Sigmoid colon (tissue), 7 donors: ENCODE measurements at places on chromosomes 12 and 14.

DNA sequence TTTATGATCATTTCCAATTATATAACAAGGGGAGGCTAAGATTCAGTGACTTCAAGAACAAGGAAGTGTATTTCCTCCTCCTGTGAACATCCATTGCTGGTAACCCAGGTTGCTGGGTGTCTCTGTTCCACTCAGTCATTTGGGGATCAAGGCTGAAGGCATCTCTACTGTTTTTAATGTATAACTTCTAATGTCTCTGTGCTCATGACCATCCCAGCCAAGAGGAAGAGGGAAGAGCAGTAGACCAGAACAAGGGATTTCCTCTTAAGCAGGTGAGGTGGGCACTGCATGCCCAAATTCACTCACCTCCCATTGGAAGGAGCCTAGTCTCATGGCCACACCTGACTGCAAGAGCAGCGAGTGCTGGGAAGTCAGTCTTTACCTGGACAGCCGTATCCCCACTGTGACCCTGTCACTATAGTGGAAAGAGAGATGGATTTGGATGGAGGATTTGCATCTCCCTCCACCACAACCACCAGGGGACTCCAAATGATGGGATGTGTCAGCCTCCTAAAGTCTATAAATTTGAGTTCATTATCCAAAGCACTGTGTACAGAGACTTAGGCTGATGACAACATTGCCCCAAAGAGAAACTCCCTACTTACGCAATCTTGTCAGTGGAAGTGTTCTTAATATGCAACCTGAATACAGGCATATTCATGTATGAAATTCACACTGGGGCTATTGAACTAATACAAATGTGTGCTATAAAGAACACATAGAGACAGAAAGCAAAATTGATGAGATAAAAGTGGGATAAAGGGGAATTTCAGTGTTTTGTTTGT is 368.7 kb downstream of the TMEM132D start:
- H3K36me3 ChIP-seq = no peaks in the 10 kb centered on the region
- DNase-seq = no peak
- no peak overlapping the region for H3K4me3 ChIP-seq
- no peaks in the 10 kb centered on the region for H3K27me3 ChIP-seq
- no peaks in the 10 kb centered on the region for H3K4me1 ChIP-seq

GRCh38 chr14:77892381-77892871 is 92.5 kb downstream of the ADCK1 start:
- no peak overlapping the region for H3K27ac ChIP-seq
- DNase-seq = no peak
- no peak overlapping the region for H3K4me3 ChIP-seq
- H3K4me1 ChIP-seq = no peaks in the 10 kb centered on the region
- H3K36me3 ChIP-seq = no peaks in the 10 kb centered on the region

DNA sequence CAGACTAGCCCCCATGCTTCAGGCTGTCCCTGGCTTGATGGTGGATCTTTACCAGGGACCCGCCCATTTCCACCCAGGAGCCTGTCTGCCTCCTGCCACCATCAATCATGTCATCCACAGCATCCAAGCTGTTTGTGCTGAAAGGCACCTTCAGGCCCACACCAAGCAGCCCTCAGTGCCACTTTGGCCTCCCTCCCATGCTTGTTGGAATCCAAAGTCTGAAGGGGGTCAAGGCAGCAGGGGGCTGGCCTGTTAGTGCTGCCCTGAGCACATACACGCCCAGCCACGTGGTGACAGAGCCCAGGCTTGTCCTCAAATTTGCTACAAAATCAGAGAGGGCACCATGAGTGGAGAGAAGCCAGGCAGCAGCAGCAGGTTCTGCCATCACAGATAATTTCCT is 1146.8 kb downstream of the FSCB start:
- no peaks in the 10 kb centered on the region for H3K36me3 ChIP-seq
- DNase-seq = peak; percentile 21
- no peak overlapping the region for H3K4me3 ChIP-seq
- no peak overlapping the region for H3K27ac ChIP-seq
- no peaks in the 10 kb centered on the region for H3K4me1 ChIP-seq
- no peaks in the 10 kb centered on the region for H3K27me3 ChIP-seq

DNA sequence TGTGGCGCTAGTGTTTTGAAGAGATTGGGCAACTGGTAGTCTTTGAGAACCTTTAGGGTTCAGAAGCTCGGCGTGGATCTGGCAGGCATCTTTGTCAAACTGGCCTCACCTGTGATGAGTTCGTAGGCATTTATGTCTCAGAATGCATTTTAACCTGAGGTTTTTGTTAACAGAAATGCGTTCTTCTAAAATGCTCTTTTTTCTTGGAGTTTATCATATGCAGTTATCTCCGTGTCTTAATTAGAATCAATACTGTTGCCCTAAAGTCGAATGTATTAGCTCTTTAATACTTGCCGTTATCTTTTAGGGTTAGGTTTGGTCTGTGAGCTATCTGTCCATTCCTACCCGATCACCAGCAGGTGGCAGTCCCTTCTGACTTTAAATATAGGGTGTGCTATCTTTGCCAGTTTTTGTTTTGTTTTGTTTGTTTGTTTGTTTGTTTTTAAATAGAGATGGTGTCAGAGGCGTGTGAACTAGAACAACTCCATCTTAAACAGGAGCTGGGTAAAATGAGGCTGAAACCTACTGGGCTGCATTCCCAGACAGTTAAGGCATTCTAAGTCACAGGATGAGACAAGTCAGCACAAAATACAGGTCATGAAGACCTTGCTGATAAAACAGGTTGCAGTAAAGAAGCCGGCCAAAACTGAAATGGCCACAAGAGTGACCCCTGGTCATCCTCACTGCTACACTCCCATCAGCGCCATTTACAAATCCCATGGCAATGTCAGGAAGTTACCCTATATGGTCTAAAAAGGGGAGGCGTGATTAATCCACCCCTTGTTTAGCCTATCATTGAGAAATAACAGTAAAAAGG is 1.4 kb downstream of the ATF1 start:
- no peaks in the 10 kb centered on the region for H3K27me3 ChIP-seq
- DNase-seq = no peak
- H3K27ac ChIP-seq = peak overlapping the region; percentile 100
- peak overlapping the region; percentile 99 for H3K4me3 ChIP-seq
- H3K4me1 ChIP-seq = peaks cover 38% of the 10 kb centered on the region

DNA sequence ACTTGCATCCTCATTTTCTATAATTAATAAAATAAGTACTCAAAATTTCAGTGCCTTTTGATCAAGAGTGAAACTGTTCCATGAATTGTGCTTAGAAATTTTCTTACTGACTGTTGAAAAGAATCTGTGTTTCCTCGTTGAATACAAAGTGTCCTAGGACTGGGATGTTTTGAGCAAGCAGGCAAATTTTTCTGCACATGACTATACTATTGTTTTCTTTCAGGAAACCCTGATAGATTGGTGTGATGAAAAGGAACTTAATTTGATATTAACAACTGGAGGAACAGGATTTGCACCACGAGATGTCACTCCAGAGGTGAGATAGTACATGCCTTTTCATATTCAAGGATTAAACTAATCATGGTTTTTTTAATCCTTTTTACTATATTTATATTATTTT is 316.3 kb downstream of the GPHN start:
- H3K36me3 ChIP-seq = no peaks in the 10 kb centered on the region
- H3K4me1 ChIP-seq = no peaks in the 10 kb centered on the region
- H3K27ac ChIP-seq = no peak overlapping the region
- H3K4me3 ChIP-seq = no peak overlapping the region
- no peak for DNase-seq

DNA sequence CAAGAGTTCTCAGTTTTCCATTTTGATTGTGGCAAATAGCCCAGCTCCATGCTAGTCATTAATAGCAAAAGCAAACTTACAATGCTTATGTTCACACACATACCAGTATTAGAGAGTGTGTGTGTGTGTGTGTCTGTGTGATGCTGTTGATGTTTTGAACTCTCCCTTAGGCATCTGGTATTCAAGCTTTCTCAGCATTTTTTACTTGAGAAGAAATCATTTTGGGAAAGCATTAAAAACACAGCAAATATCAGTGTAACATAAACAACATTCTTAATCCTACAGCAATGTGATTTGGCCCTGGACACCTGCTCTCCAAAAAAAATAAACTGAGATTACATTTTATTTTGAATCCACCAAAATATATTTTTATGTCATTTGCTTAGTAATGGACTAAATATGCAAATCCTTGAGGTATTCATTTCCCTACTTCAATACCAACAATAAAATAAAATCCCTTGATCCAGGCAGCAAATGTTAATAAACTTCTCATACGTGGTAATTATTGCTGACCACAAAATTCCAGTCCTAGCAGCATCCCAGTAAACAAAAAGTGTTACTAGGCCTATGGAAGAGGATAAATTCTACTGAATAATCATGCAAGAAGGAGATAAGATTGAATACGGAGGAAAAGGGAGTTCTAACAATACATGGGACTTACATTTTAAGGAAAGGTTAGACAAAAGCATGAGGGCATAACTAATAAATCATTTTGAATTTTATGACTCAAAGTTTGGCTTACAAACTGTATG is 249.5 kb upstream of the CLEC14A start:
- H3K4me1 ChIP-seq = no peaks in the 10 kb centered on the region
- H3K4me3 ChIP-seq = no peak overlapping the region
- DNase-seq = no peak
- no peak overlapping the region for H3K27ac ChIP-seq
- no peaks in the 10 kb centered on the region for H3K27me3 ChIP-seq

DNA sequence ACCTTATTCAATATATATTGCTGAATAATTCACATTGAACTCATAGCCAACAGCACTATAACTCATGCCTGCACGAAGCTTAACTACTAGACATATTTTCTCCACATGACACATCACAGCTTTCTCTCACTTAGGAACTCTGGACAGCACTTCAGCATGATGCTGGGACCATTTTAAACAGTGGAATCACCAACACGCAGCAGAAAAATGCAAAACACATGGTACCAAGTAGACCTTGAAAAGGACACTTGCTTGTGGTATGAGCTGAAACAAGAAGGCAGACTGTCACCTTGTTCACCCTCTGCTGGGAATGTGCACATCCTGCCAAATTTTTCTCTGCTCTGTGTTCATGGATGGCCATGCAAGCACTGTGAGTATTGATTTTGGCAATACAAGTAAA is 34.8 kb upstream of the CD9 start:
- H3K4me1 ChIP-seq = peaks cover 15% of the 10 kb centered on the region
- no peaks in the 10 kb centered on the region for H3K36me3 ChIP-seq
- no peaks in the 10 kb centered on the region for H3K27me3 ChIP-seq
- no peak overlapping the region for H3K4me3 ChIP-seq
- no peak for DNase-seq

GRCh38 chr14:55446127-55446736 is 5.8 kb upstream of the TBPL2 start:
- peaks cover 14% of the 10 kb centered on the region for H3K4me1 ChIP-seq
- H3K4me3 ChIP-seq = no peak overlapping the region
- DNase-seq = peak; percentile 63
- no peak overlapping the region for H3K27ac ChIP-seq
- no peaks in the 10 kb centered on the region for H3K27me3 ChIP-seq
- no peaks in the 10 kb centered on the region for H3K36me3 ChIP-seq
